ENCODE measurements at places on chromosomes 12 and 14.

- DNase-seq: no peak
Observed at GRCh38 chr14:23525611-23526010, 26.0 kb downstream of the ZFHX2 start.

- no peak for DNase-seq
Observed at GRCh38 chr14:28778138-28779117, 11.8 kb downstream of the FOXG1 start.

DNA sequence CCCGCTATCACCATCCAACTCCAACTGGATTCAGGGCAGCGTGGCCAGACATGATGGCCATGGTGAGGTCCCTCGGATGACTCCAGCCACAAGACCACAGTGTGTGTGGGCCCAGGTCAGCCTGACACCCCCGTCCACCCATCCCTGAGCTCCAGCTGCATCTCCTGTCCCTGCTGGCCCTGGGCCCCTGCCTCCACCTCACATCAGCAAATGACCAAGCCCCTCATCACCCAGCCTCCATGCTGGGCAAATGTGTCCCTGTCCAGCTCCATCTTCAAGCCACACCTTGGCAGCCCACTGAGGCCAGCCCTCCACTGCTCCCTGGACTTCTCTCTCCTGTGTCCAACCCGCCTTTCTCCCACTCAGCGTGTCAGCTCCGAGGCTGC lies 3.2 kb downstream of the GPR132 start:
- no peak for DNase-seq

DNA sequence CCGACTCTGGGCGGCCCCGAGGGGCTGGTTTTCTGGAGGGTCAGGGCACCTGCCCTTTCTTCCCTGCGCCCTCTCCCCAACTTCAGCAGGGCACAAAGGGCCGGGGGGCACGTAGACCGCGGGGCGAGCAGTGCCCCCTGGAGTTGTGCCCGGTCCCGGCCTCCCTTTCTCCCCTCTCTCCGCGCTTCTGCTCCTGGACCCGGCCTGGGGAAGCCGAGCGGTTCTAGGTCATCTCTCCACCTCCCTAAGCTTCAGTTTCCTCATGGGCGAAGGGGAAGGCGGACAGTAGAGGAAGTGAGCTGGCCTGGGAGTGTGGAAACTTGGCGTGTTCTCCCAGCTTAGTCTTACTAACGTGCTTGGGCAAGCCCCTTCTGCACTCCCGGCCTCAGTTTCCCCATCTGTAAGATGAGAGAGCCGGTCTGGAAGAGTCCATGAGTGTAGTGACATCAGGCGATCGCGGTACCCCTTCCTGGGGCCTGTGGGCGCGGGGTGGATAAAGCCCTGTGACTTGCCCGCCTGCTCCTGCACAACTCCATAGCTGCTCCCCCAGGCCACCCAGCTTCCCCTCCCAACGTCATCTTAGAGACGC lies 158.6 kb upstream of the PARP11 start:
- no peak for DNase-seq

DNA sequence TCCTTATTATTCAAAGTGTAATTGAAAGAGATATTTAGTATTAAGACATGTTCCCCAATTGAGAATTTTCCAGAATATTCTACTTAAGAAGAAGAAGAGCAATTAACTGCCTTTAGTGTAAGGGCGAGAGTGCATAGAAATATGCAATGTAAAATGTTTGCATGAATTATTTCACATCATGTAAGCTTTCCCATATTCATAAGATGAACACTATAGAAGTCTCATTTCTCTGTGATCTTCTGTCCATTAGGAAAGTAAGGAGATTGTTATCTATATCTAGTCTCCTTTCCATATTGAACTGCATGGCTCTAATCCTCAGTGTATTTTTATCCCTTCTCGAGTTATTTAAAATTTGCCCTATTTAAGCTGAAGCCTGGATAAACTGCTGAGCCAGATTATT lies 17.1 kb upstream of the FGD4 start:
- no peak for DNase-seq

All from HepG2 (cell line).